ENCODE measurements at places on chromosomes 12 and 14.

- no peak for DNase-seq
Measured at GRCh38 chr14:23385642-23386265, 8.9 kb downstream of the CMTM5 start.

- DNase-seq: no peak
Measured at GRCh38 chr12:121668750-121669520, 519 bp downstream of the MORN3 start.

DNA sequence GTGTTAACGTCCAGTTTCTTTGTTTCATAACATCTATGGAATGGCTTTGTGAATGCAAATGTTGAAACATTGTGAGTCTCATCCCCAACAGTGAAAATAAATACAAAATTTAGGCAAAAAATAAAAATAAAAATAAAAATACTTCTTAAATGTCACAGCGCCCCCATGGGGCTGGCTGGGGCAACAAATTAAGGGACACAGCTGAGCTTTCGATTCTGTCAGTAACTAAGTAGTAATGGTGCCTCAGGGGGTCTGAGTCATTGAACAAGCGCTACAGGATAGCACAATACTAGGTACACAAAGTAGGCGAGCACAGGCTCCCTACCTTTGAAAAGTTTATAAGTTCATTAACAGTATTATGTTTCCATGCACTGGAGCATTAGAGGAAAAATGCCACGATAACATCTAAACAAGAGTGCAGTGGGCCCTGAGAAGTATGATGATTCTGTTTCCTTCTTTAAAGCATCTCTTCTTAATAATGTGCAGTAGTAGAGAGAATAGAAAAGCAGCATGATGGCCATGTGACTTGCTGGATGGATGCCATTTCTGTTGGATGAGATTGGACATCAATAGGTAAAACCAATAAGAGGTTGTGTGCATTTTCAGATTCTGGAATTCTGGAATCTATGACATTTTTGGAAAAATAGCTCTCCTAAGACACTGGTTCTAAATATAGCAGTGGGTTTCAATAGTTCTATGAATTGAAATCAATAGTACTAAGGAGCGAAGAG, 667.2 kb downstream of the DIO2 start:
- DNase-seq: no peak

- no peak for DNase-seq
Measured at GRCh38 chr14:36052681-36053080, 123.8 kb downstream of the PTCSC3 start.

- no peak for DNase-seq
Measured at GRCh38 chr12:113186033-113186365, 478 bp downstream of the RITA1 start.

DNA sequence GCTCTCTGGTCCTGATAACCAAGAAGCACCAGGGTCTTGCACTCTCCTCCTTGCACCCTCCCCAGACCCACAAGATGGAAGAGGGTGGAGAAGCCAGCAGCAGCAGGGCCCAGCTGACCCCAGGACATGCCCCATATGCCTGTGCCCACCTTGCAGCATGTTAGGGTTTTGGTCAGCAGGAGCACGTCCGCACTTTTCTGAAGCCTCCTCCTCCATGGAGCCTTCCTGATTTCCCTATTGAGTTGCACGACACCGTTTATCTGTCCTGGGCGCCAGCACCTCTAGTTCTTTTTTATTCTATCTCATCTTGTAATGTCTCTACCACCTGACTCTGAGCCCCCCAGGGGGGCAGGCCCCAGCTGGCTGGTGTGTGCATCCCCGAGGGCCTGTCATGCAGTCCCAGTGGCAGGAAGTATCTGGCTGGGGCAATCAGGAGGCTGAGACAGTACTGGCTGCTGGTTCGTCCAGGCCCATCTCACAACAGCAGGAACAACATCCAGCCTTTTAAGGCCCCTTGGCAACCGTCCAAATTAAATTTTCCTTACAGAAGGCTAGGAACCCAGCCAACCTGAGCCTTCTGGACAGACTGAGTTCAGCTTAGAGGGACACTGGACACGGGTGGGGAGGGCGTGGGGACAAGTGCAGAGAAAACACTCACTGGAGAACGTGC, 39.6 kb downstream of the CCDC85C start:
- DNase-seq: no peak

DNA sequence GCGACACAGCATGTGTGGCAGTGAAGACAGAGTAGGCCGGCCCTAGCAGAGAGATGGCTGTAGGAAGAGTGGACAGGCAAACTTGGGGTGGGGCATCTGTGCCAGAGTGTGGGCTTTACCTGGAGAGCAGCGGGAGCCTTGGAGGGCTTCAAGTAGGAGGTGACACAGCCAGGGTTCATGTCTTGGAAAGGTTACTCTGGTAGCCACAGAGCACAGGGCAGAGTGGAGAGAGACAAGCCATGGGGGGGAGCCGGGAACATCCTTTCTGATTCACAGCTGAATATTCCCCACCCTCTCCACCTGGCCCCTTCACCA, 53.5 kb upstream of the DIO3 start:
- DNase-seq: no peak

GRCh38 chr14:34718750-34719304, 4.4 kb upstream of the CFL2 start:
- no peak for DNase-seq

DNA sequence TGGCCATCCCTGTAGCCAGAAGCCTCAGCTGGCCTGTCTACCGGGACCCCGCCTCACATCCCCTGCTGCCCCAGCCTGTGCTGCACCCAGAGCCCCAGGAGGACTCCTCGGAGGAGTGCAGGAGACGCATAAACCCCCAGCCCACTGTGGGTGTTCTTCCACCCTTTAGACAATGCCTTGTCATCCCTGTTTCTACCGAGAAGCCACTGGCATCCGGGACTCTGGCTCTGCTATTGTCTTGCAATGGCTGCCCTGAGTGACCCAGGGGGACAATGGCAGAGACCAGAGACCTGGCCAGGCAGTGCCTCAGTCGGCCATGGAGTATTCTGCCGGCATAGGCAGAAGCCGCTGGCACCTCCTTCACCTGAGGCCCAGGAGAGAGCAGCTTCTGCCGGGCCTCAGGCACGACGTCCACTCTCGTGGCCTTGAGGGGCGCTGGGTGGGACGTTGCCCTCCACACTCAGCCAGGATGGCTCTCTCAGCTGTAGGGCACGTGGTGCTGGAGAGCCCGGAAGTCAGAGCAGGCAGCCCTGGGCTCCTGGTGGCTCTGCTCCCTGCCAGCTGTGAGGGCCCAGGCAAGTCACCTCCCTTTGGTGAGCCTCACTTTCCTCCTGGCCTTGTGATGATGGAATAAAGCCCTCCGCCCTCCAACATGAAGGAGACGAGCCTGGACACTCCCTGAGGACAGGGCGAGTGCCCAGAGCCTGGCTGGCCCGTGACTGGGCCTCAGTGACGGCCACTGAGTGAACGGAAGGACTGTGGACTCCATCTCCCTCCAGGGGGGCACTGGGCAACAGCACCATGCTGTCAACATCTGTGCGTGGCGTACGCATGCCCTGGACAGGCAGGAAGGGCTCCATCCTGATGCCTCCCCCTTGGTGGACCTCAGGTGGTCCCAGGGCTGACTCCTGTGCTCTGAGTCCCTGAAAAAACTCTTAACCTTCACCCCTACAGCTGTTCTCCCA, 41.0 kb downstream of the TRAFD1 start:
- DNase-seq: no peak

GRCh38 chr12:26091822-26092221, 33.0 kb downstream of the BHLHE41 start:
- DNase-seq: no peak

All from stimulated activated CD8-positive, alpha-beta memory T cell treated with anti-CD3 and anti-CD28 coated beads, Interleukin-15, amount 100 ng/mL, for 24 hours (primary cell).